ENCODE measurements at places on chromosomes 3 and 15.

- DNase-seq = no peak
Measured at GRCh38 chr15:32884146-32884545, 166.3 kb downstream of the GREM1 start.

DNA sequence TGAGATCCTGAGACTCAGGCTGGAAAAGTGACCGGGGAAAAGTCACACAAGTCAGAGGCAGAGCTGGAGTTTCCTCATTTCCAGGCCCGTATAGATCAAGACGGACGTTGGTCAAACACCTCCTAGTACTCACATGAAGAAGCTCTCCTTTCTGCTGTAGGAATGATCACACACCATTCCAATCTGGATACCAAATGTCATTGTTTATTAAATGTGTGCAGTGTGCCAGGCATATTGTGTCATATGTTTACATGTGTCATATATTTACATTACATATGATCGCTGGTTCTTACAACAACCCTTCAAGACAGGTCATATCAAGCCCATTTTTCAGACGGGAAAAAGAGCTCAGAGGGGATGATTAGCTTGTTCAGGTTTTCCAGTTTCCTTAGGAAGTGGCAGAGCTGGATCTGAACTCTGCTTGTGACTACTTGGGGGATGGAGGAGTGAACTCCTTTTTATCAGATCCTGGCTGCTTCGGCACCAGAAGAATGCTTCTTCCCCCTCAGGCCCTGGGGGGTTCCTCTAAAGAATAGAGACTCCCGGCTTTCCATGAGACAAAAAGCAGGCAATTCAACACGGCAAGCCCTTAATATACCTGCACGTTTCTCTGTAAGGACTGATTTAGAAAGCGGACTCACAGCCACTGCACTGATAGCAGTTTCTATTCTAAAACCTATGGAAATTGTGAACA lies 41.9 kb downstream of the FAM43A start:
- DNase-seq = no peak

GRCh38 chr3:51974277-51974962 lies 444 bp upstream of the ABHD14A start:
- no peak for DNase-seq

GRCh38 chr3:72746430-72747411 lies 101.5 kb downstream of the SHQ1 start:
- no peak for DNase-seq

DNA sequence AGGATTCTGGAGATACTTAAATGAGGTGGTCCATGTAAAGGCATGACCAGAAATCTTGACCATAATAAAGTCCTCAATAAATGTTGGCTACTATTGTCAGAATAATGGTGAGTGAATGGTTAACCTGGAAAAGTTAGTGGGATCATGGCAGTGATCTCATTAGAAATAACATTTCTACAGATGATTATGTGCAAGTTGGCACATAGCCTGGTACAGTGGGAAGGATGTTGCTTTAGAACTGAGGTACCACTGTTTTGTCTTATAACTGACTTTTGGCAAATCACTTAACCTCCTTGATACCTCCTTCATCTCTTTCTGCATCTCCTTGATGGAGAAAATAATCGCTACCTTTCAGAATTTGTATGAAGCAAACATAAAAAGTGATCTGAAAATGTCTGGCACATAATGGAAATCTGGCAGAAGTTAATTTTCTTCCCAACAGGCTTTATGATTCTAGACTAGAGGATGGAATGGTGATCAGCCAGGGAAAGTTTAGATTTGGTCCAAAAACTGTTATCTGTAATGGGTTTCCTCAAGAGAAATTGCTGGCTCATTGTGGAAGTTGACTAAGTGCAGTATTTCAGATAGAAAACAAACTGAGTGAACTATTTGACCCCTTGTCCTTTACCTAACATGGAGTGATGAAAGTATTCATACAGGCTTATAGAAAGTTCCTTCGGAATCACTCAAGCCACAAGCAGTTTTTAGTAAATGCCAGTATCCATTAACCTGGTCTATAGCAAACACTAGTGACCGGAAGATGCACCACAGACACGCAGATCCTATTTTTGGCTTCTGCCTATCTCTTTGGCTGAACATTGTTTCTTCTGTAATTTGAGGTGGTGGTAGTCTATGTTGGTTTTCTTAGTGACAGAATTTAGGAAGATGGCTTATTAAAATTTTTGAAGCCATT lies 449.6 kb upstream of the TGFBR2 start:
- no peak for DNase-seq

GRCh38 chr3:46335541-46335940 lies 18.4 kb upstream of the CCR2 start:
- DNase-seq = no peak

DNA sequence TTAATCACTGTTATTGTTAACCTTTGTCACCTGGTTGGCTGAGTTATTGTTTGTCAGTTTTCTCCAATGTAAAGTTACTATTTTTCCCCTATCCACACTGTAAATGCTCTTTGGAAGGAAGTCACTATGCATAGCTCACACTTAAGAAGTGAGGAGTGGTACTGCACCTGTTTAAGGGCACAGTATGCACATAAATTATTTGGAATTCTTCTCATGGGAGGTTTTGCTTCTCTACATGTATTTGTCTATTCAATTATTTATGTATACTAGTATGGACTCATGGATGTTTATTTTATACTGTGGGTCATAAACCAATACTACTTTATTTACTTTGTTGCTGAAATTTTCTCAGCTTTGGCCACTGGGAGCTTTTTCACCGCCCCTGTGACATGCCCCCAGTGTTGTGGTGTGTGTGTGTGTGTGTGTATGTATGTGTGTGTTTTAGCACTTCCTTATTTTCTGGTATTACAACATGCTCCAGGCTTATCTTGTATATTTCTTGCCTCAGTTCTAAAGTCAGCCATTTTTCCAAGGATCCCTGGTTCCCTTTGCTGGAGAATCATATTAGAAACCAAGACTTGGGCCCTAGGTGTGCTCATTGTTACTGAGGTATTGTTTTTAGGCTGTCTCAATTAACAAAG lies 290.5 kb downstream of the KBTBD8 start:
- DNase-seq = no peak

DNA sequence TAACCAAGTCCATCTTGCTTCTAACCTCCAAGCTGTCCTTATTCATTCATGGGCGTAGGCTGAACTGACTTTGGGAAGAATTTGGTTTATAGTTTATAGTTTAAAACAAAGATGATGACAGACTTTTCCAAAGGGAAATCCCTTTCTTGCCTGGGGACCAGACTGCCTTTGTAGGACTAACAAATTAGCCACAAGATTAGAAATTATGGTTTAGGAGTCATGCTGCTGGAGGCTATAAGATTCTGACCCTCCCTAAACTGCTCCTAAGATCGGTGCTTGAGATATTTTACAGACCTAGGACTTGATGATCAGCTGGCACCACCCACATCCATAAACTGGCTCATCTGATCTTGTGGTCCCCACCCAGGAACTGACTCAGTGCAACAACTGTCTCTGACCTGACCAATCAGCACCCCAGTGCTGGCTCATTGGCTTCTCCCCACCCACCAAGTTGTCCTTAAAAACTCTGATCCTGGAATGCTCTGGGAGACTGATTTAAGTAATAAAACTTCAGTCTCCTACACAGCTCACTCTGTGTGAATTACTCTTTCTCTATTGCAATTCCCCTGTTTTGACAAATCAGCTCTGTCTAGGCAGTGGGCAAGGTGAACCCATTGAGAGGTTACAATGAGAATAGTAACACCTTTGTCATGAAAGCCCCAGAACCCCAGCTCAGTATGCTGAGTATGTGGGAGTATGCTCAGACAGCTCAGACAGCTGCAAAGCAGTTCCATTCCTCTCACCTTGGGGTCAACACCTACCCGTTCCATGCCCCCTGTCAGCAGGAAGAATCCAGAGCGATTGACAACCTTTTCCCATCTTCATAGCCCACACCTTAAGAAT lies 51.6 kb upstream of the C15orf39 start:
- no peak for DNase-seq

DNA sequence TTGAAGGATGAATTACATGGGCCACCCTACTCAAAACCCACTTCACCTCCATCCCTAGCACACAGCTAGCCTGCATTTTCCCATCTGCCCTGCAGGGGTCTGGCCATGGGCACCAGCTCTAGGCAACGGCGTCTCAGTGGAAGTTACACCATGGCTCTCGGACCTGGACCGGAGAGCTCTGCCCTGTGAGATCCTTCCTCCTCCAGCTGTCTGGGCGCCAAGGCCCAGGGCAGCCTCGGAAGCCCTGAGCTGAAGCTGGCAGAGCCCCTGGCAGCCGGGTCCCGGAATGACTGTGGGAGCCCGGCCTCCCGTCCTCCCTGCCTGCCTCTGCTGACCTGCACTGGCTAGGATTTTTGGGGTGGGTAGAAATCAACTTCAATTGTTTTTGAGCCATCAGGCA lies 98.9 kb downstream of the CHSY1 start:
- peak; percentile 71 for DNase-seq

DNA sequence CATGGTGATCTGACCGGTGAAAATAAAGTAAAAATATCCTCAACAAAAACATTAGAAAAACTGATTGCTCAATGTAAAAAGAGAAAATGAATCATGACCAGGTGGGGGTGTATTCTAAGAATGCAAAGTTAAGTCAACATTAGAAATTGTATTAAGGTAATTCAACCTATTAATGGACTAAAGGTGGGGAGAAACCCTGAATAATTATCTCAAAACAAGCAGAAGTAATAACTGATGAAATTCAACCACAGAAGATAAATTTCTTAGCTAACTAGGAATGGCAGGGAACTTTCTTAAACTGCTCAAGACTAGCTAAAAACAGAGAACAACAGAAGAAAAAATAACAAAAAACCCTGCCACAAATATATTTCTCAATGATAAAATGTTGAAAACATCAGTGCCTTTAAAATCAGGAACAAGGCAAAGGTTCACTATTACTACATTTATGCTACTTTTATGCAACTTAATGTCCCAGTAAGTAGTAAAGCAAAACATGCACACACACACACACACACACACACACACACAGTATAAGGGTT lies 204.4 kb upstream of the THBS1 start:
- DNase-seq = no peak

DNA sequence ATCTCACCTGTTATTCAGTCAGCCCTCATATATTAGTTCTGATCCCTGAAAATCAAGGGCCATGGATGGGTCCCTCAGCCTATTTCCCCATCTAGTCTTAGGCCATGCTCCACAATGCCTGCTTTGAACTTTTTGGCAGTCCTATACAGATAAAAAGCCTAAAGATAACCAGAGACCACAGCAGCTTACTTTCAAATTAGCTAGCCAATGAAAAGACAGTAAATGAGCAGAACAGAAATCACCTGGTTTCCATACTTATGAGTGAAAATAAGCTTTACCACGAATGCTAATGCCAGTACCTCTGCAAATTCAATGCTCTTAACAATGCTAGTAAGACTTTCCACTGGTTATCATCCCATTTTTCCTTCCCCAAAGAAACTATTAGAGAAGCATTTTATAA lies 141.6 kb upstream of the SPRED1 start:
- DNase-seq = no peak

DNA sequence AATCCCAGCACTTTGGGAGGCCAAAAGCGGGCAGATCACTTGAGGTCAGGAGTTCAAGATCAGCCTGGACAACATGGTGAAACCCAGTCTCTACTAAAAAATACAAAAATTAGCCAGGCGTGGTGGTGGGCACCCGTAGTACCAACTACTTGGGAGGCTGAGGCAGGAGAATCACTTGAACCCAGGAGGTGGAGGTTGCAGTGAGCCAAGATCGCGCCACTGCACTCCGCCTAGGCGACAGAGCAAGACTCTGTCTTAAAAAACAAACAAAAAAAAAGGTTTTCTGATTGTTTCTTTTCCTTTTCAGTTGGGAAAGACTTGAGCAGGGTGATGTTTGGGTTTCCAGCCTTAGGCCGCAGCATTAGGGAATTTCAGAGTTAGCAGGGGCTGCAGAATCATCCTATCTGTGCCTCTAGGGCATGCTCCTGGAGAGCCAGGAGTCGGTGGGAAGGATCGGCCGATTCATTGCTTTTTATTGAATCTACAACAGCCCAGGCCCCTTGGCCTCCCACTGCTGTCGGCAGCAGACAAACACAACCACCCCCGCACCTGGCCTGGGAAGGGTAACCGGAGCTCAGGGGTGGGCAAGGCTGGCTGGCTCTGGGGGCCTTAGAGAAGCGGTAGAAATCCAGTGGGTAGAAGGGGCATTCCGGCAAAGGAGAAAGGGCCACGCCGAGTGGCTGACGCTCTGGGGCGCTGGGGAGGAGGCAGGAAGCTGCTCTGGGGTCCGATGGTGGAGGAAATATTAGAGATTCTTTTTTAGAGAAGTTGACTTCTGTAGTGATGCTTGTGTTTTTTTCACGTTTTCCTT lies 6.3 kb downstream of the CHAC1 start:
- DNase-seq = no peak

- DNase-seq = no peak
Measured at GRCh38 chr15:40747685-40748631, 7.1 kb downstream of the RMDN3 start.

DNA sequence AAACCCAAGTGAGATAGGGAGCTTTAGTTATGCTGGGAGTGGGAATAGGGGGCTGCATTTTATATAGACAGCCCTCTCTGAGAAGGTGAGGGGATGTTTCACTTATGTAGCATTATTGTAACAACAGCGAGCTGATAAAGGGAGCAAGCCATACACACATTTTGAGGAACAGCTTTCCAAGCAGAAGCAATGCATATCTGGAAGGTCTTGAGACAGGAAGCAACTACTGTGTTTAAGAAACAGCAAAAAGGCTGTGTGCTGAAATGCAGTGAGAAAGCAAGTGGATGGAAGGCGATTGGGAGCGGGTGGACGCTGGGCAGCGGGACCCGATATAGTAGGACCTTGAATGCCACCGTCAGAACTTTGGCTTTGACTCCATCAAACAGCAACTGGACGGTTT lies 155.9 kb upstream of the TBL1XR1 start:
- no peak for DNase-seq

DNA sequence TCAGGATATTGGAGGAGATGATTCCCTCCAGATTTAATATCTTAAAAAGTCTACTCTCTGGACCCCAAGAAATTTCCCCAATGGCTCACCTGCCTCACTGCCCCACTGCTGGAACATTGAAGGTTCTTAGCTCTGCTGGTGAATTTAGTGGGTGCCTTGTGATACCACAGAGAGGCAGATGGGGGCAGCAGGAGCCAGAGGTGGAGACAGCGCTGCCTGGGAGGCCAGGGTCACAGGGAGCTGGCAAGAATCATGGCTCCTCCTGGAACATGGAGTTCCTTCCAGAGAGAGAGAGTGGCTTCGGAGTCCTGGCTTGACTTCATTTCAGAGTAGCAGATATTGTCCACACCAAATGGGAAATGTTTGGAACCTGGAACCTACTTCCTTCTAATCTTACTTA lies 263.5 kb upstream of the CFAP20DC start:
- peak; percentile 67 for DNase-seq

GRCh38 chr3:88997260-88997659 lies 110.2 kb upstream of the EPHA3 start:
- DNase-seq = no peak

- no peak for DNase-seq
Measured at GRCh38 chr3:4866866-4867265, 112.4 kb upstream of the BHLHE40 start.

- no peak for DNase-seq
Measured at GRCh38 chr3:197238842-197239241, 59.6 kb downstream of the DLG1 start.

GRCh38 chr15:81449836-81450474 lies 75.9 kb upstream of the TMC3 start:
- no peak for DNase-seq
